ENCODE measurements at places on chromosomes 6 and 20.
A peak's percentile ranks its signal among the peaks of the same experiment; 100 is the strongest.

DNA sequence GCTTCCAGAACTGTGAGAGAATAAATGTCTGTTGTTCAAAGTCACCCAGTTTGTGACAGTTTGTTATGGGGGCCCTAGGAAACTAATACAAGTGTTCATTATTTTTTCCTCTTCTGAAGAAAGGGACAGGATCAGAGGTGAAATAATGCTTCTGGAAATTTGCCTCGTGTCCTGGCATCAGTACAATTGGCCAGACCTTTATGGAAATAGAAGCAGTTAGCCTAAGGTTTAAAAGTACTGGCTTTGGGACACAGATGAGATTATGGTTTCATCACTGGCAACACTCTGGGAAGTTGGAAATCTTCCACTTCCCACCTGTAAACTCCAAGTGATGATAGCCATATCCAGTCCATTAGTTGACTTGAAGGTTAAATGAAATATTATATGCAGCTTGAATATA lies 88.7 kb downstream of the PLCB1 start:
- no peak for DNase-seq

GRCh38 chr6:68834551-68834950 lies 199.5 kb downstream of the ADGRB3 start:
- DNase-seq, result peak; percentile 4

DNA sequence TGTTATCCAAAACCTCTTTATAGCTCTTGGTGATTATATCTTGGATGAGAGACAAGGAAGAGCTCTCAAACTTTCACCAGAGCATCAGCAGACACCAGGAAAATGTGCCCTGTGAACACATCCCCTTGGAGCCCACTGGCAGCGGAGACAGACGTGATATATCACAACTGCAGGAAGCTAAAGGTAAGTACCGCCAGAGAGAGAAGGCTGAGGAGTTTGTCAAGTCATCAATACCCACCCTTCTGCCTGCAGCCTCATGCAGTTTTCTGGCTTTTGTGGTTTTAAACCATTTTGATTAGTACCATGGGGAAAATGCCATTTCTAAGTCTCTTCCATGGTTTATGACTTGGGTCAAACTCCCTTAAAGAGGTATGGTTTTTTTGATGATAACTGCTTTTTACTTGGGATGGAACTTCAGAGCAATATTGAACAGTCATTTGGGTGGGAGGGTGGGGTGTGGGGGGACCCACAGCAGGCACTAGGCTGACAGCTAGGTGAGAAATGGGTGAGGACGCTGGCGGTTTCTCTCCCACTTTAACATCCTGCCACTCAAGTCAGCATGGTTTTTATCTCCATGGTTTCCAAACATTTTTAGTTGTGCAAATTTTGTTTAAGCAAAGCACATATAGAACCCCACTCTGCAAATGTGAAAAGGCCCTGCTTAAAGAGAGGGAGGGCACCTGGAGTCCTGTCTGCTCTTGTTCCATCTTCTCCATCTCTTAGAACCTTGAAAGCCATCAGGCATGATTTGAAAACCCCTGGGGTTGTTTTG lies 108.4 kb downstream of the SCML4 start:
- no peak for DNase-seq

DNA sequence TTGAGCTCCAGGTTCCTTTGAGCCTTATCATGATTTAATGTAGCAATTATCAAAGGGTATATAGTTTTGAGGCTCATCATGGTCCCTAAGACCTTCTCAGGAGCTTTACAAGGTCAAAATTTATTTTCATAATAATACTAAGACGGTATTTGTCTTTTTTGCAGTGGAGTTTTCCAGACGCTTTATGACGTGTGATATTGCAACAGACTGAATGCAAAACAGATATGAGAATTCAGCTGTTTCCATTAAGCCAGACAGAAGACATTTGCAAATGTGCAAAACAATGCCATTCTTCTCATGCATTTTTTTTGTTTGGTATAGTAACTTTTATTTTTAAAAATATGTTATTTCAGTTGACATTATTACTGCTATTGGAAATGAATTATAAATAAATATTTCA lies 24.7 kb upstream of the CNKSR3 start:
- DNase-seq, result no peak

DNA sequence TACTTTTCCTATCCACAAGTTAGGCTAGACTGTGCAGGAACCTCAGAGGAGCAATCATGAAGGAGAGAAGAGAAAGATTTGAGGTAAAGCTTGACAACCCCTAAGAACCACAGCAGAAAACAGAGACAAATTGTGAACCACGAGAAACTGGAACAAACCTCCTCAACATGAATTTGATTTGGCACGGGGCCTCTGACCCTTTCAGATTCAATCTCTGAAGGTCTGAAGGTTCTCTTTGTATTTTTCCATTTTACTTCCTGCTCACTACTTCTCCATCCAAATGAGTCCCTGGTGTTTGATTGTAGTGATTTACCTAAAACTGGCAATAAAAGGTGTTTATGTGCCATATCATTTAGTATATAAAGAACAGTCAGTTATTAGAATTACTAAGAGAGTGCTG lies 126.1 kb upstream of the STXBP5 start:
- DNase-seq, result no peak

DNA sequence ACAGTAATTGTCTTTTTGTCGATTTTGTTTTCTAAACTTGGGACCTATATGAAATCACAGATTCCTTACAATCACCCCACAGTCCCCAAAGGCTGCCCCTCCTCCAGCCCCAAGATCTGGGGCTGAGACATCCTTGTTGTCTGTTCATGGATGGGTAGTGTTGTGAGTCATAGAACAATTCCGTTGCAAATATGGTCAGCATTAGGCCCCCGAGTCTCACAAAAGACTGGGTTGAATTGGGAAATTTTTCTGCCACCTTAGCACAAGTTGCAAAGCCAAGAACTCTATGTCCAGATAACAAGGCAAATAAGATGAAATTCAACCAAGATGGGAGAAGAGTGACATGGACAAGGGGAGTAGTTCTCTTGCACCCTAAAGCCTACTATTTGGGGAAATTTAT lies 10.5 kb upstream of the TAB2 start:
- DNase-seq, result no peak

- DNase-seq, result no peak
These were observed 52.8 kb upstream of the MPC1 start for GRCh38 chr6:166435574-166435973.

GRCh38 chr6:47810885-47811284 lies 29.1 kb downstream of the OPN5 start:
- DNase-seq, result no peak

GRCh38 chr20:5935384-5935783 lies 14.9 kb downstream of the TRMT6 start:
- no peak for DNase-seq

DNA sequence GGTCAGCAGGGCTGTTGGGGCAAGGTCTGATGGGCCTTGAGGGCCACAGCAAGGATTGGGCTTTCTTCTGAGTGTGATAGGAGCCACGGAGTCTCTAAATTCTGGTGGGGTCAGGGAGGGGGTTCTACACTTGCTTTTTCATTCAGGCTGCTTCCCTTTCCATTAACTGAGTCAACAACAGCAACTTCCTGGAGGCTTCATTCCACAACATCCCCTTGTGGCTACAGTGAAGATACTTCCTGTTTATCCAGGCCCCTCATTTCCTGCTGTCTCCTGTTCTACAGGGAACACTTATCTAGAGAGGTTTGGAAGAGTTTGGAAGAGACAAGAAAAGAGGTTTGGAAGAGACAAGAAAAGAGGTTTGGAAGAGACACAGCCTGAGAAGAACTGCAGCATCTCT lies 144.8 kb upstream of the ENPP5 start:
- no peak for DNase-seq

- DNase-seq, result no peak
These were observed 76.7 kb downstream of the MYB start for GRCh38 chr6:135257631-135258405.

DNA sequence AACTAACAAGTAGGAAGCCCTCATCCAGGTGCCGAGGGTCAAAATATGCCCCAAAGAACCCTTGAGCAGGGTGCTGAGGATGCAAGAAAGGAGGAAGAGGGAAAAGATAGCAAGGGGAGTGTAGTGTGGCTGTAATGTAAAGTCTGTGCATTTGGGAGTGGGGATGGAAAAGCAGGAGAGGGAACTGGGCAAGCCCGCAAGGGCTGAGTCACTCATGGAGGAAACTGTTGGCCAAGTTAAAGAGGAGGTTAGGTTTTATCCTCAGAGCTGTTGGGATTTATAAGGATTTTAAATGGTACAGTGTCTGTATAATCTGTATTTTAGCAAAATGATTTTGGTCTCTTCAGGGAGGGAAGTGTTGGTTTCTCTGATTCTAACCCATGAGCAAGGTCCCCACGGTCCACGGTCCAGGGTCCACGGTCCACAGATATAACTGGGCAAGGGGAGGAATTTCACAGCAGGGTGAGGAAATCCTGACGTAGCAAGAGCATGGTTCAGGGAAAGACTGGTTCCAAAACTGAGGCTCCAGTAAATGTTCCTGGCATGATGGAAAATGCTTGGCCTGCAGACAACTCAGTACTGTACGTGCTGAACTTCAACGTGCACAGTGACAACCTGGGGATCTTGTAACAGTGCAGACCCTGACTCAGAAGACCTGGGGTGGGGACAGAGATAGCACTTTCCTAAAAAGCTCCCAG lies 759.8 kb downstream of the PTPRT start:
- no peak for DNase-seq

GRCh38 chr6:11575408-11576033 lies 38.0 kb downstream of the TMEM170B start:
- peak; percentile 68 for DNase-seq

GRCh38 chr6:20644667-20645370 lies 110.6 kb downstream of the CDKAL1 start:
- peak; percentile 27 for DNase-seq

GRCh38 chr6:145562771-145563615 lies 172.3 kb downstream of the EPM2A start:
- DNase-seq, result no peak

DNA sequence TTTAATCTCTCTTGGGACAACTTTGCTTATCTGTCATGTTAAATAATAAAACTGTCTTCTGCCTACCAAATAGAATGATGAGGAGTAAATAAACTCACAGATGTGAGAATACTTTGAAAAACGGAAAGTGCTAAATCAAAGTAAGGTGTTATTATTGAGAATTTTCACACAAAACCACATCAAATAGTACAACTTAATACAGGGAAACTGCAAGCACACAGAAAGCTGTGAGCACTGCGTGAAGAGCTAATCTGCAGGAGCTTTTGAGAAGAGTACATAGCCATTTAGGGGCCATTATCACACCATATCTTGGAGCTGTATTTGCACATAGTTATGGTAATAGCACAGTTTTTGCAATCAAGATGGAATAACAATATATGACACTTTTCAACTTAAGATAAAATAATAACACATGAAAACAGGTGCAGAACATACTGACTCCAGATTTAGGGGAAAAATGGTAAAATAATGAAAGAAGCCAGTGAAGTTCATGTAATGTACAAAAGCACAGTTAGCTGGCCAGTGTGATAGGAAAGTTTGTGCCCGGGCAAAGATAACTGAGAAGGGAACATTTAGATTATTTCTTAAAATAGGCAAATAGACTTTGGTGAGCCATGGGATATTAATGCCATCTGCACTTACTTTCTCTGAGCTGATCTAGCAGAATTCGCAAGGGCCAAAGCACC lies 398.5 kb upstream of the PLCB4 start:
- no peak for DNase-seq

DNA sequence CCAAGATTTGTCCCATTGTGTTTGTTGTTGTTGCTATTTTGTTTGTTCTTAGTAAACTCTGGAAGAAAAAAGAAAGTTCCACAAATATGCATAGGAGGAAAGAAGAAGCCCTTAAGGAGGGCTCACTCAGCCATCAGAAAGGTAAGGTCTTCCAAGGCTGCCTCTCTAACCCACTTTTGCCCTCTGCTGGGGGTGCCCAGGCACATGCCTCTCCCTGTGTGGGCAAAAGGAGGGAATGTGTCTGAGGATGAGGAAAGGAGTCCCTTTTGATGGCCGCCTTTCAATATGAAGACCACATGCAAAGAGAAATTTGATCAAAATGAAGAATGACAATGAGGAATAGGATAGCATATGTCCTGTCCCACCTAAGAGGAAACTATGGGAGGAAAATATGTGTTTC lies 248.2 kb upstream of the POU3F2 start:
- no peak for DNase-seq

GRCh38 chr6:144582939-144583613 lies 297.9 kb downstream of the UTRN start:
- DNase-seq, result no peak

DNA sequence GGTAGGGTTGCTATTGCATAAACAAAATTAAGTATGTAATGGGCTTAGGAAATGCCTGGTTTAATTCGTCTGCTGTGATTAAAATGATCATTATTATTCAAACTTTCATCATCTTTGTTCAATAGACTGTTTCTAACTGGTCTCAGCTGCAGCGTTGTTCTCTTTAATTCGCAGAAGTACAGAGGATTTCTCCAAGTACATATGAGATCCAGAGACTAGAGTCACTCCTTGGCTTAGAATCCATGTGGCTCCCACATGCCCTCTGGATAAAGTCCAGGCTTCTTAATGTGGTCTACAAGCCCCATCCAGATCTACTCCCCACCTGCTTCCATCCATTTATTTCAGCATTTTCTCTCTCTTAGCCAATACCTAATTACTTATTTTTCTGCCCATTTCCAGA lies 1.1 kb upstream of the ZBTB24 start:
- DNase-seq, result no peak

GRCh38 chr20:46178891-46179290 lies 60.8 kb downstream of the CD40 start:
- DNase-seq, result no peak

DNA sequence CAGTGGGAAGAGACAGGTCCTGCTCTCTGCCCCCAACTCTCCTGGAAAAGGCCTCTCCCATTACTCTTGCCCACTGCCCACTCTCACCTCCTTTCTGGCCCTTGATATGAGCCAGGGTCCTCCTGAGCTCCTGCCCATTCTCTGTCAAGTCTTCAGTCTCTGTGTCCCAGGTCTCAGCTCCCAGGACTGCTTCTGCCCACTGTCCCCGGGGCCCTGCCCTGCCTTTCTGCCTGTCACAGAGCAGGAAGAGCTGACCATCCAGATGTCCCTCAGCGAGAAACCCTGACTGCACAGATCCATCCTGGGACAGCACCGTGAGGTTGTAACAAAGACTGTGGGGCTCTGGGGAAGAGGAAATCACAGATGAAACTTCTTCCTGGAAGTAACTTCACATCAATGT lies 22.2 kb downstream of the HLA-F start:
- DNase-seq, result no peak

DNA sequence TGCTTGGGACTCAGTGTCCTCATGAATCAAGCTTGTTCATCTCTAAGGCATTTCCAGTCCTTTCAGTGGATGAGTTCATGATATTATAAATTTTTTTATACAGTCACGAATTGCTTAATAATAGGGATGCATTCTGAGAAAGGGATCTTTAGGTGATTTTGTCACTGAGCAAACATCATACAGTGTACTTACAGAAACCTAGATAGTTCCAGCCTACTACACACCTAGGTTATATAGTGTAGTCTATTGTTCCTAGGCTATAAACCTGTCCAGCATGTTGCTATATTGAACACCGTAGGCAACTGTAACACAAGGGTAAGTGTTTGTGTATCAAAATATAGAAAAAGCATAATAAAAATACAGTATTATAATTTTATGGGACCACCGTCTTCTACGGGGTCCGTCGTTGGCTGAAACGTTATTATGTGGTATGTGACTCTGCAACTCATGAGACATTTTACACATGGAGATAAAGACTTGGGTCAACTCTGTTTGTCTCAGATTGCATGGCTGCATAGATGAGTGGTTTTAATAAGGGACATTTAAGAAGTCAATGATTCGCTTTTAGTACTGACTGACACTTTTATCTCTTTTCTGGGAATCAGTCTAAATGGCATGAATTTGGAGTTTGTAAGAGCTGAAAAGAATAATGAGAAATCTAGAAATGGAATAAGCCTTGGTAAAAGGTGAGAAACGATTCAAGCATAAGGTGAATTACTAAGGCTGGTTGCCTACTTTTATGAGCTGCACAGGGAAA lies 33.2 kb downstream of the CLIC5 start:
- DNase-seq, result no peak

GRCh38 chr6:15400572-15401004 lies 154.7 kb downstream of the JARID2 start:
- no peak for DNase-seq
